Spinal cord (tissue), 10 donors: ENCODE measurements at places on chromosomes 5 and 9. TPM values are rescaled to one million over a fixed set of nuclear protein-coding genes. Genes with fewer than 3 reads are reported as not detected.

Gene OR1Q1
- total RNA-seq, result not detected

Gene TGFBI
- total RNA-seq, result 245 TPM

Gene CAMK4
- 15.8 TPM for total RNA-seq

Gene KIAA1958
- 16.9 TPM for total RNA-seq

Gene MYO10
- total RNA-seq, result 34.5 TPM

Gene SLC4A9
- 0.39 TPM for total RNA-seq

Gene IPPK
- total RNA-seq, result 9.5 TPM

Gene INSL4
- total RNA-seq, result not detected

Gene PCDHA11
- total RNA-seq, result 10.8 TPM

Gene FBXL7
- total RNA-seq, result 6.9 TPM

Gene SPINK1
- total RNA-seq, result not detected

Gene PDE6A
- 0.44 TPM for total RNA-seq

Gene MAMDC4
- total RNA-seq, result 9.3 TPM

Gene ARHGEF37
- 22.3 TPM for total RNA-seq

Gene FBXL17
- total RNA-seq, result 58.0 TPM

Gene MAMDC2
- 6.3 TPM for total RNA-seq

Gene TOPORS
- 42.3 TPM for total RNA-seq

Gene MEIKIN
- total RNA-seq, result 1.9 TPM

Gene TNC
- 83.8 TPM for total RNA-seq

Gene BRD8
- 47.0 TPM for total RNA-seq

Gene NEUROG1
- not detected for total RNA-seq

Gene PRRT1B
- 0.28 TPM for total RNA-seq

Gene KCNV2
- total RNA-seq, result not detected

Gene SLC6A7
- 11.3 TPM for total RNA-seq

Gene GABRA6
- total RNA-seq, result 0.06 TPM

Gene ROPN1L
- 4.6 TPM for total RNA-seq

Gene PCDHB13
- 4.5 TPM for total RNA-seq
